Transverse colon (tissue), 4 donors: ENCODE measurements at places on chromosomes 7 and 10. TPM values are rescaled to one million over a fixed set of nuclear protein-coding genes. Genes with fewer than 3 reads are reported as not detected.

- H3K36me3 ChIP-seq = no peaks in the 10 kb centered on the region
- no peaks in the 10 kb centered on the region for H3K27me3 ChIP-seq
These were observed 281.7 kb downstream of the AUTS2 start for GRCh38 chr7:69879989-69880388.

- no peak for DNase-seq
- no peak overlapping the region for H3K27ac ChIP-seq
- no peaks in the 10 kb centered on the region for H3K36me3 ChIP-seq
- no peak overlapping the region for H3K4me3 ChIP-seq
- no peaks in the 10 kb centered on the region for H3K4me1 ChIP-seq
These were observed 134.5 kb downstream of the C10orf105 start for GRCh38 chr10:71584902-71585563.

DNA sequence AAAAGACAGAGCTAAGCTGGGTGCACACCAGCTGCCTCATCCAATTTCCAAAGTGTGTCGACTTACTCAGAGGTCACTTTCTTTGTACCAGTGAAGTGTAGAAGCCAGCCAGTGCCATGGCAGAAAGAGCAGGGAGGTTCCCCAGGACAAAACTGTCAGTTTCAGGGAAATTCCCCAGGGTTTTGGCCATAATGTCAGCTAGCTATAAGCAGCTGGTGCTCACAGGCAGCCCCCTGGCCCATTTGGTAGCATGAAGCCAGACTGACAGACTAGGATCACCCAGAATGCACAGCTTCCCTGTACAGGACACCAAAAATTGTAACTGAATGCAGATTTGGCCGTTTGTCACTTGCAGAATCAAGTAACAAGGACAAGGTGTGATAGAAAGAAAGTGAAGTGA, 28.6 kb downstream of the MRPL32 start:
- no peaks in the 10 kb centered on the region for H3K27me3 ChIP-seq
- H3K4me3 ChIP-seq = no peak overlapping the region
- H3K4me1 ChIP-seq = no peaks in the 10 kb centered on the region
- DNase-seq = no peak

- H3K36me3 ChIP-seq = no peaks in the 10 kb centered on the region
- no peaks in the 10 kb centered on the region for H3K27me3 ChIP-seq
- no peaks in the 10 kb centered on the region for H3K4me1 ChIP-seq
- no peak overlapping the region for H3K4me3 ChIP-seq
- DNase-seq = no peak
- H3K27ac ChIP-seq = no peak overlapping the region
These were observed 35.5 kb downstream of the CFAP46 start for GRCh38 chr10:132906836-132907235.

- no peak overlapping the region for H3K27ac ChIP-seq
- DNase-seq = no peak
- H3K27me3 ChIP-seq = no peaks in the 10 kb centered on the region
- H3K4me1 ChIP-seq = no peaks in the 10 kb centered on the region
- H3K36me3 ChIP-seq = no peaks in the 10 kb centered on the region
These were observed 50.2 kb upstream of the LYZL1 start for GRCh38 chr10:29238523-29239135.

- no peaks in the 10 kb centered on the region for H3K27me3 ChIP-seq
- H3K36me3 ChIP-seq = no peaks in the 10 kb centered on the region
- H3K4me1 ChIP-seq = peaks cover 10% of the 10 kb centered on the region
These were observed 17.9 kb downstream of the SEM1 start for GRCh38 chr7:96691702-96692101.

Gene NUTM2E
- total RNA-seq = not detected

Gene HOXA5
- 18.3 TPM for total RNA-seq
